CD4-positive, CD25-positive, alpha-beta regulatory T cell (primary cell): ENCODE measurements at places on chromosomes 3 and 15. TPM values are rescaled to one million over a fixed set of nuclear protein-coding genes. Genes with fewer than 3 reads are reported as not detected.

- DNase-seq, result no peak
- H3K27ac ChIP-seq, result no peak overlapping the region
- H3K4me3 ChIP-seq, result no peak overlapping the region
Measured at GRCh38 chr15:41997845-41998244, 23.0 kb downstream of the PLA2G4E start.

GRCh38 chr15:94056314-94056713 lies 175.0 kb upstream of the MCTP2 start:
- H3K27me3 ChIP-seq, result no peaks in the 10 kb centered on the region
- H3K4me3 ChIP-seq, result no peak overlapping the region
- no peaks in the 10 kb centered on the region for H3K36me3 ChIP-seq
- no peak for DNase-seq

DNA sequence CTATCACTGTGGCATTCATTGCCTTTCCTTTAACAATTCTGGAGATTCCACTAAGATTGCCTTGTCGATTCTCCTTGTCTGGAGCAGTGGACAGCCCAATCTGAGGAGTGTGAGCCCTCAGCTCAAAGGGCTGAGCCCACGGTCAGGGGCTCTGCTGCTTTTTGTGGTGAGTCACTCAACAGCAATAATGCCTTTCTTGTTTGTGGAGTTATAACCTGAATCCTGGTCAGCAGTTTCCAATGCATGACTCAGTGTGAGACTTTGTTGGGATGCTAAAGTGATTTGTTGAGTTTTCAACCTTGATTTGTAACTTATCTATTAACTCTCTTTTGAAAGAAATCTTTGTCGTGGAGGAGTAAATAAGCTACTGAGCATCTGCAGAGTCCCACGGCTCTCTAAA lies 183.5 kb downstream of the TJP1 start:
- H3K4me3 ChIP-seq, result no peak overlapping the region
- no peak for DNase-seq
- no peaks in the 10 kb centered on the region for H3K27me3 ChIP-seq

- H3K27ac ChIP-seq, result no peak overlapping the region
- no peak overlapping the region for H3K4me3 ChIP-seq
- no peaks in the 10 kb centered on the region for H3K27me3 ChIP-seq
- no peaks in the 10 kb centered on the region for H3K4me1 ChIP-seq
- H3K36me3 ChIP-seq, result no peaks in the 10 kb centered on the region
Measured at GRCh38 chr3:107285197-107285596, 92.0 kb upstream of the CCDC54 start.

GRCh38 chr15:98035577-98036010 lies 75.1 kb downstream of the ARRDC4 start:
- H3K4me3 ChIP-seq, result no peak overlapping the region
- H3K27ac ChIP-seq, result no peak overlapping the region
- no peaks in the 10 kb centered on the region for H3K4me1 ChIP-seq

GRCh38 chr3:38386992-38387750 lies 40.6 kb downstream of the XYLB start:
- H3K27ac ChIP-seq, result no peak overlapping the region
- no peak overlapping the region for H3K4me3 ChIP-seq
- H3K27me3 ChIP-seq, result no peaks in the 10 kb centered on the region
- no peaks in the 10 kb centered on the region for H3K4me1 ChIP-seq
- DNase-seq, result no peak
- no peaks in the 10 kb centered on the region for H3K36me3 ChIP-seq

PEX5L gene
- not detected for total RNA-seq

GOLIM4 gene
- total RNA-seq, result 0.67 TPM

GOLGA8J gene
- not detected for total RNA-seq

MOBP gene
- total RNA-seq, result not detected
